ENCODE measurements at places on chromosomes 4 and X.
A peak's percentile ranks its signal among the peaks of the same experiment; 100 is the strongest.

DNA sequence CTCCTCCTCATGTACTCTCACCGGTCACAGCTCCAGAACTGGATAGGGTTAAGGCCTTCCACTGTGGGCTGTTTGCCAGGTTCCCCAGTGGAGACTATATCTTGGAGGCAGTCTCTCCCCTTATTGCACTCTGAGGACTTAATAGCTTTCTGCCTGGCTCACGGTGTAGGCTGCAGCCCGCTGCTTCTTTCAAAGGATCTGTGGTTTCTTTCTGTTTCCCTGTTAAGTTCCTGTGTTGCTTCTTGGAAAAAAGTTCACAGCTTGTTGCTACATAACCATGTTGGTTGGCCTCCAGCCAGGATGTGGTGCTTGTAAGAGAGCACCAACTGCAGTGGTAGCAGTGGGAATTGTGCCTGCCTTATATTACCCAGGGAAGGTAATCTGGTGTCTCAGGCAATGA, 24.9 kb upstream of the ZDHHC15 start:
- peak; percentile 24 for DNase-seq

- no peak for DNase-seq
These were observed 2.3 kb upstream of the ZCCHC4 start for GRCh38 chr4:25310066-25310802.

GRCh38 chr4:22672944-22673343, 19.8 kb upstream of the GBA3 start:
- DNase-seq, result no peak

DNA sequence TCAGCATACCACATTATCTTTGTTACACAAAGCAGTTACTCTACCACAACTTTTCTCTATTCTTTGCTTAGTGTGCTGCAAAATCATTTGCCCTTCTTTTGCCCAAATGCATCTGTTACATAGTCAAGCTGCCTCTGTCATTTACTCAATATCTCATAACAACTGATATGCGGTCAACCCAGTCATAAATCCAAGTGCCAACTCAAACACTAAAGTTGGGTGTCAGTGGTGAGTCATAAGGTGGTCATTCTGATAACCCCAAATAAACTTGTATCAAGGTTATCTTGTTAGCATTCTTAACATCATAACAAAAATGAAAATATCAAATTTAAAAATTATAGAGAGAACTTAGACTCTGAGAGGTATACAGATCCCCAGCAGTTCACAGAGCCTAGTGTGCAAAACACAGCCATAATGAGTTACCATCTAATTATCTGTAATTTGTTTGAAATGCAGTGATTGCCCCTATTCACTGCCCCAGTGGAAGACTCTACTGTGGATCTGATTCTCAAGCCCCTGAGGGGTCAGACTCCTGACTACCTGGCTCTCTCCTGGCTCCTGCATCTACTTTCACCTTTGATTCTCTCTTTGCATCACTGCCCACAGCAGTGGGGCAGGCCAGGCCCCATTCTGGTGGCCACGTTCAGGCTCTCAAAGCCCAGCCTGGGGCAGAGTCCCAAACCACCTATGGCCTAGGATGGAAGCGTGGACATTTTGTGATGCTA, 29.2 kb downstream of the TBC1D9 start:
- DNase-seq, result no peak

DNA sequence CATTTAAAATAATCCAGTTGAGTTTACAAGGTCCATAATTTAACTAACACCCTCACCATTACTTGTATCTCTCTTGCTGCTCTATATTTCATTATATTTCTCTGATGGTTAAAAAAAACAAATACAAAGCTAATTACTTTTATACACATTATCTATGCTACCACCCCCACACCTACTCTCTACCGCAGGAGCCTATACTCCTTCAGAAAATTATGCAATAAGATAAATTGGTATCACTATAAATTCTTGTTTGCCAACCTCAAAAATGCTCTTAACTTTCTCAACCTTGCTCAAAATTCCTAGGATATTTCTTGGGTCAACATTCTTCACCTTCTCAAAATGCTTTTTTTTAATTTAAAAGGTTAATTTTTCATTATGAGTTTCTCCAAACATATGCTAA, 282.7 kb downstream of the KCTD8 start:
- DNase-seq, result no peak

GRCh38 chrX:140342410-140342809, 162.5 kb downstream of the SOX3 start:
- DNase-seq, result no peak

DNA sequence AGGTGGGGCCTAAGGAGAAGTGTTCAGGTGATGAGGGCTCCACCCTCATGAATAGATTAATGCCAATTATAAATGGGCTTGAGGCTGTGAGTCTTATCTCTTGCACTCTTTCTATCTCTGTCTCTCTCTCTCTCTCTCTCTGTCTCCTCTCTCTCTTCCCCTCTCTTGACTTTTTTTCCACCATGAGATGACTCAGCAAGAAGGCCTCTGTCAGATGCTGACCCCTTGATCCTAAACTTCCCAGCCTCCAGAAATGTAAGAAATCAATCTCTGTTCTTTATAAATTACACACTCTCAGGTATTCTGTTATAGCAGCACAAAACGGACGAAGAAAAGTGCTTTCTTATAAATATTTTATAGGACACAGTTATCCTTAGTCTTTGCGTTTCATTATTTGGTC, 184.9 kb upstream of the PCDH7 start:
- no peak for DNase-seq

- DNase-seq, result no peak
These were observed 548.8 kb downstream of the INPP4B start for GRCh38 chr4:142297313-142297712.

- DNase-seq, result no peak
These were observed 32.5 kb downstream of the FGFBP1 start for GRCh38 chr4:15906020-15906443.

Measured in NCI-H2107 (cell line).